ENCODE measurements at places on chromosomes 12 and 14.

DNA sequence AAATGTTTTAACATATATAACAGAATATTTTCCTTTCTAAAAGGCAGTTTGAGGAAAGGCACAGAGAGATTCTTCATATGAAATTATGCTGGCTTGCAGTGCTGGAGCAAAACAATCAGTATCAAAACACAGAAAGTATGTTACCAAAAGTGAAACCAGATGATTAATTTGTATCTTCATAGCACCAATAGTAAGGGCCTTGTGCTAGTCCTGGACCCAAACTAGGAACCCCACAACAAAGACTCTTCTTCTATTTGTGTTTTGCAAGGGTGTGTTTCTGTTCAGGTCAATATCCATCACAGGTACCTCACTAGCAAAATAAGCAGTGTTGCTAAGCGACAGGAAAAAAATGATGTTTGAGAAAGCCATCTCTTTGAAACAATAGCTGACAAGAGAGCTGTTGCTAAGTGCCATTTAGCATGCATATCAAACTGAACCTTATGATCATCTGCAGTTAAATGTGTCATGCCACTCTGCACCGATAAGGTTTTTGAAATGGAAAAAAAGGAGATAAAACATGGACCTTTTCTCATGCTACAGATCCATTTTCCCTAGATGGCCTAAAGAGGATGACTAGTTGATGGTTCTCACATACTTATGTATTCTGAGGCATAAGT is 196.2 kb upstream of the ALG10 start:
- no peak for DNase-seq

DNA sequence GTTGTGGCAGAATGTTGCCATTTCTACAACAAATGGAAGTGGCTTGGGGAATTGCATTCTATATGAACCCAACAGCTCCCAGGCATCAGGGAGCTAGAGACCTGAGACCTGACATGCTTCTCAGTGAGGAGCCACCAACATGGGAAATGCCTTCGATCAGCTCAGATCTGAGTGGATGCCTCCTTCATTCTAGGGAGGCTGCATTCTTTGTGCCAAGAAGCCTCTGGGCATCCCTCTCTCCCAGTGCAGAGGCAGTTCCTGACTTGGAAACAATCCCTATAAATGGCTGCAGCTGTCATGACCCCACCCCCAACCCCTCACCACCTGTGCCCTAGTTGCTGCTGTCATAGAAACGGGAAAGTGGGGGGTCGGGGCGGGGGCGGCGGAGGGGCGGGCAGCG is 196.3 kb downstream of the PPM1H start:
- no peak for DNase-seq

- no peak for DNase-seq
These were observed 29.3 kb upstream of the PLEK2 start for GRCh38 chr14:67441256-67441655.

DNA sequence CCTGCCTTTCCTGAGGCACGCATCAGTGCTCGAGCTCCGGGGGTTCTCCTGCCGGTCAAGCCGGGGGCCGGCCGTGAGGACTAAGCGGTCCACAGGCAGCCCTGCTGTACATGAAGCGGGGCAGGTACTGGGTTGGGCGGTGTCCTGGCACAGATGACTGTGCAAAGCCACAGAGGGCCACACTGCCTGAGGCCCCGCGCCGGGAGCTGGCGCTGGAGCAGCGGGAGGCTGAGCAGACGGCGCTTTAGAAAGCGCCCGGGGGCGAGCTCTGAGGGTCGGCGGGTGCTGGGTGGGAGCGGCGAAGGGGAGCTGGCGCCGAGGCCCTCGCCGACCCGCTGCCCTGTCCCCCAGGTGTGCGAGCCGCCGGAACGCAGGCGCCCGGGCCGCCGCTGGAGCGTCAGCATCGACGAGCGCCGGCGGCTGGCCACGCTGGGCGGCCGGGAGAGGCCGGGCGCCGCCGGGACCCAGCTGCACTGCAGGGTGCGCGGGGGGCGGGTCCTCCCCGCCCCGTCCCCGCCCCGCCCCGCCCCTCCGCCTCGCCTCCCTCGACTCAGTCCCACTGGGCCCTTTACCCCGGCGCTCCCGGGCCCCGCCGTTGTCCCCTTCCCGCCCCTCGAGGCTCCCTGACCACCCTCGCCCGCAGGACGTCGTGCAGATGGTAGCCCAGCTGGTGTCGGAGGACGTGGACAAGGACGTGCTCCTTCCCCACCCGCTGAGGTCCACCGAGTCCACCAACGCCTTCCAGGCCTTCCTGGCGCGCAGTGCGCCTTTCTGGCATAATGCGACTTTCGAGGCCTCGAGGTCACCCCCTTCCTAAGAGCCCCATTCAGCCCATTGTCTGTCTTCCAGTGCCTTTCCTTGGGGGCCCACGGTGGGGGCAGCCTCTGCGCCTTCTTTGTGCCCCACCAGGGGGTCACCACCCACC is 8.3 kb upstream of the MTA1 start:
- DNase-seq: no peak

GRCh38 chr12:80834724-80835123 is 103.0 kb downstream of the LIN7A start:
- no peak for DNase-seq

GRCh38 chr12:128820253-128820652 is 3.5 kb downstream of the SLC15A4 start:
- no peak for DNase-seq

DNA sequence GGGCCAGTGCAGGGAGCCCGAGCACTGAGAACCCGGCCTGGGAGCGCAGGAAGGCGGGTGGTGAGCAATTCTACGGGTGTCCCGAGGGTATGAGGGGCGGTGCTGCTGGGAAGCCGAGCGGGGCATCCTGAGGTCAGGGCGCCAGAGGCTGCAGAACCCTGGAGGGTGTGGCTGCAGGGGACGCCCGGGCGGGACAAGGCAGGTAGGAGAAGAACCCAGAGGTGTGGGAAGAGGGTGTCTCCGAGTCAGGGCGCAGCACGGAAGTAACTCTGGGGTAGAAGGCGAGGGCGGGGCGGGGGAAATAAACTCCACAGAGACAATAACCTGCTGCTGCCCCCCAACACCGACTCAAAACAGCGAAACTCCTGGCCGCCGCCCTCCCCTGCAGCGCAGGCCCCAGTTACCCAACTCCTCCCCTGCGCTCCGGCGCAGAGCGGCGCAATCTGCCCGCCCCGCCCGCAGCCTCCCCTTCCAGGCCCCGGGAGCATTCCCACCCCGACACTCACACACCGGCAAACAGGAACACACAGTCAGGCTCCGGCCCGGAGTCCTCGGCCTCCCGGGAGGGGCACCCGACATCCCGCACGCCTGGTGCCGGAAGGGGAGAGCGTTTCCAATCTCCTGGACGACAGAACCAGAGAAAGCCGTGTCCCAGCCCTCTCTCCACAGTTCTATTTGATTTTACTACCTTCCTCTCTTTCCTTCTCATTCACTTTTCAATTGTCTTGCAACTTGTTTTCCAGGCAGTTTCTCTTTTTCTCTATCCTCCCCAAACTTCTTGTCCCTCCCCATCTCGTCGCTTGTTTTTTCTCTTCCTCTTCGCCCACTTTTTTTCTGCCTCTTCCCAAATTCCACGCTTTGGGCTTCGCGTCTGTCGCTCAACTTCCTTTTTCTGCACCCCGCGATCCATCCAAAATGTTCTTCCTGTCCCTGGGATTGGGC is 2.4 kb downstream of the HRK start:
- no peak for DNase-seq

Measured in activated effector memory CD4-positive, alpha-beta T cell treated with anti-CD3 and anti-CD28 coated beads, Interleukin-2, amount 50 U/mL, for 16 hours (primary cell).